ENCODE measurements at places on chromosomes 7 and 10. TPM values are rescaled to one million over a fixed set of nuclear protein-coding genes. Genes with fewer than 3 reads are reported as not detected.

DNA sequence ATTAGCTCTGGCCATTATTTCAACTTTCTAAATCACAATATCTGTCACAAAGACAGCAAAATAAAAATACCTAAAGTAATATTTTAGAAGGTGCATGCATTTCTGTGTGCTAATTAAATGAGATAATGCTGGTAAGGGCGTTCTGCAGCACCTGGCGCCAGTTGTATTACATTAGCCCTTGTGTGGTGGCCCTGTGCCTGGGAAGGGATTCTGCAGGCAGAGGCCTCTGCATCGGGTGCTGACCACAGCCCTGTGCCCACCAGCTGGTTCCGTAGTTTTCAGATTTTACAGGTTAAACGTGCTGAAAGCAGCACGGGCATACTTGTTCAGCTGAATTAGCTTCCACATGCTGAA lies 157.7 kb upstream of the PRKCQ start:
- H3K4me1 ChIP-seq = no peaks in the 10 kb centered on the region
- no peak overlapping the region for H3K4me3 ChIP-seq
- H3K27me3 ChIP-seq = peaks cover 32% of the 10 kb centered on the region
- no peak for DNase-seq
- H3K27ac ChIP-seq = no peak overlapping the region
- H3K36me3 ChIP-seq = no peaks in the 10 kb centered on the region

DNA sequence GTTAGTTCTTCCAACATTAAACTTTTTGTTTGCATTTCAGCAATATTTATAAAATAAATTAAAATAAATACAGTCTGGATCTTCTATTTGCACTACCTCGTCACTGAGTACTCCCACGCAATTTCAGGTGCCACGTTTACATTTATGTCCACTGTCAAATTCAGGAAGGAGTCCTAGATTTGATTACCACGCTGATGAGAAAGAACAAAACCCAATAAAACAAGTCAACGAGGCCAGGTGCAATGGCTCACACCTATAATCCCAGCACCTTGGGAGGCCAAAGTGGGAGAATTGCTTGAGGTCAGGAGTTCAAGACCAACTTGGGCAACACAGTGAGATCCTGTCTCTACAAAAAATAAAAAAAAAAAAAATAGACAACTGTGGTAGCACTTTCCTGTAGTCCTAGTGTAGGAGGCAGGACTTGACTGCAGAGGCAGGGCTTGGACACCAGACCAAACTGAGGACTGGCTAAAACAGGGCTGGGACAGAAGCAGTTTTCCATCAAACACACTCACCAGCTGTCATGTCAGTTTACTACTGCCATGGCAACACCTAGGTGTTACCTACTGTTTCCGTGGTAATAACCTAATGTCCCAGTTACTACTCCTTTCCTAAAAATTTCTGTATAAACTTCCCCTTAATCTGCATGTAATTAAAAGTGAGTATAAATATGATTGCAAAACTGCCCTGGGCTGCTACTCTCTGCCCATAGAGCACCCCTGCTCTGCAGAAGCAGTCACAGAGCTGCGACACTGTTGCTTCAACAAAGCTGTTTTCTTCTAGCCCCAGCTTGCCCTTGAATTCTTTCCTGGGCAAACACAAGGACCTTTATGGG lies 341.7 kb downstream of the PARD3 start:
- no peak for DNase-seq
- no peak overlapping the region for H3K4me3 ChIP-seq
- H3K36me3 ChIP-seq = no peaks in the 10 kb centered on the region
- no peaks in the 10 kb centered on the region for H3K4me1 ChIP-seq
- peaks cover 1% of the 10 kb centered on the region for H3K27me3 ChIP-seq

GRCh38 chr10:130994191-130994590 lies 317.3 kb downstream of the TCERG1L start:
- no peaks in the 10 kb centered on the region for H3K36me3 ChIP-seq
- H3K4me1 ChIP-seq = no peaks in the 10 kb centered on the region
- no peak for DNase-seq

The ITIH2 gene
- total RNA-seq = not detected

The KCNH2 gene
- total RNA-seq = 1.6 TPM

- peaks cover 48% of the 10 kb centered on the region for H3K4me1 ChIP-seq
- H3K36me3 ChIP-seq = peaks cover 3% of the 10 kb centered on the region
- peaks cover 55% of the 10 kb centered on the region for H3K27me3 ChIP-seq
- H3K27ac ChIP-seq = no peak overlapping the region
Measured at GRCh38 chr10:8037941-8038894, 16.3 kb upstream of the GATA3 start.

GRCh38 chr10:43042503-43043341 lies 34.1 kb upstream of the RET start:
- DNase-seq = no peak
- no peak overlapping the region for H3K27ac ChIP-seq
- no peaks in the 10 kb centered on the region for H3K36me3 ChIP-seq
- H3K27me3 ChIP-seq = peaks cover 3% of the 10 kb centered on the region

The CDC123 gene
- total RNA-seq = 42.9 TPM

- no peaks in the 10 kb centered on the region for H3K36me3 ChIP-seq
- H3K4me1 ChIP-seq = peaks cover 15% of the 10 kb centered on the region
- no peaks in the 10 kb centered on the region for H3K27me3 ChIP-seq
- DNase-seq = no peak
Measured at GRCh38 chr10:12380999-12381398, 31.7 kb downstream of the CAMK1D start.

DNA sequence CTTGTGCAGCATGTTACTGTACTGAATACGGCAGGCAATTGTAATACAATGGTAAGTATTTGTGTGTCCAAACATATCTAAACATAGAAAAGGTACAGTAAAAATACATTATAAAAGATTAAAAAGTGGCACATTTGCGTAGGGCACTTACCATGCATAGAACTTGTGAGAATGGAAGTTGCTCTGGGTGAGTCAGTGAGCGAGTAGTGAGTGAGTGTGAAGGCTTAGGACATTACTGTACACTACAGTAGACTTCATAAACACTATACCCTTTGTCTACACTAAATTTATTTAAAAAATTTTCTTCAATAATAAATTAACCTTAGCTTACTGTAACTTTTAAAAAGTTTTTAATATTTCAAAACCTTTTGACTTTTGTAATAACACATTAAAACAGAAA lies 37.5 kb downstream of the BPGM start:
- H3K27me3 ChIP-seq = no peaks in the 10 kb centered on the region
- H3K4me1 ChIP-seq = no peaks in the 10 kb centered on the region
- no peak overlapping the region for H3K27ac ChIP-seq
- H3K36me3 ChIP-seq = peaks cover 14% of the 10 kb centered on the region
- H3K4me3 ChIP-seq = no peak overlapping the region

The CTTNBP2 gene
- total RNA-seq = not detected

DNA sequence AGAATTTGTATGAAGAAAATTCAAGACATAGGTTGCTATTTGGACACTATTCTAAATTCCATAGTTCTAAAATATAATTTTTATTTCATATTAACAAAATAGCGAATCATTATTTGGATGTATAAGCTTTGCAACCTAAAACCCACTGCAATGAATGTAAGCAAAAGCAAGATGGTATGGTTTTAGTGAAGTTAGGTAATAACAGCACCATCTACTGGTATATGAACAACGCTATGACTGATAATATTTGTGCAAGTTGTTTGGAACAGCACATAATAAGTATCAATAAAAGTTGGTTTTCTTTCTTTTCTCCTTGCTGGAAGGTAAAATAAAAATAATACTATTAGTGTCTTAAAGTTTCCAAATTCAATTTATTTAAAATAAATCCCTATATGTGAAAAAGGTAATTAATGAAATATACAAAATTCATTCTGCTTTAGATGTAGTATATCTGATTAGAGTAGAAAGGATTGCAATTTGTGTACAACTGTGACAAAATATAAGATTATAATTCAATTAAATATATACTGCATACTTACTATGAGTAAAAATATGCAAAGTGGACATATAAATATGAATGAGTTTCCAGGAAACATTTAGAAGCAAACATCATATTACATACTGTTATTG lies 79.0 kb upstream of the LSM8 start:
- no peaks in the 10 kb centered on the region for H3K4me1 ChIP-seq
- peaks cover 2% of the 10 kb centered on the region for H3K27me3 ChIP-seq
- no peak overlapping the region for H3K4me3 ChIP-seq
- H3K27ac ChIP-seq = no peak overlapping the region
- no peak for DNase-seq

DNA sequence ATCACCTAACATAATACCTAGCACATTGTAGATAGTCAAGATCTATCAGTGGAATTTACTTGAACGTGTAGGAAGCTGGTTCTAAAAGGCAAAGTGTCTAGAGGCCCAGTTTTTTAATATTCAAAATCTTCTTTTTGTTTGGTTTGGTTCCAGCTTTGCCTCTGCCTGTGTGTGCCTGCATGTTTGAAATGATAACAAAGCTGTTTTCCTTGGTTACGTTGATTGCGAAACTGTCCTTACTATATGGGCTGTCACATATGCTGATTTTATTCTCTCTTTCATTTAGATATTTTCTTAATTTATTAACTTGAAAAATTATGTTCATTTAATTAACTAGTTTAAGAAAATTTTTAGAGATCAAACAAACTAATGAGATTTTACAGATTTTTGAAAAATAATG lies 237.3 kb downstream of the SEMA3A start:
- H3K36me3 ChIP-seq = peaks cover 2% of the 10 kb centered on the region
- no peaks in the 10 kb centered on the region for H3K27me3 ChIP-seq
- H3K4me3 ChIP-seq = no peak overlapping the region
- no peak for DNase-seq
- H3K27ac ChIP-seq = no peak overlapping the region

DNA sequence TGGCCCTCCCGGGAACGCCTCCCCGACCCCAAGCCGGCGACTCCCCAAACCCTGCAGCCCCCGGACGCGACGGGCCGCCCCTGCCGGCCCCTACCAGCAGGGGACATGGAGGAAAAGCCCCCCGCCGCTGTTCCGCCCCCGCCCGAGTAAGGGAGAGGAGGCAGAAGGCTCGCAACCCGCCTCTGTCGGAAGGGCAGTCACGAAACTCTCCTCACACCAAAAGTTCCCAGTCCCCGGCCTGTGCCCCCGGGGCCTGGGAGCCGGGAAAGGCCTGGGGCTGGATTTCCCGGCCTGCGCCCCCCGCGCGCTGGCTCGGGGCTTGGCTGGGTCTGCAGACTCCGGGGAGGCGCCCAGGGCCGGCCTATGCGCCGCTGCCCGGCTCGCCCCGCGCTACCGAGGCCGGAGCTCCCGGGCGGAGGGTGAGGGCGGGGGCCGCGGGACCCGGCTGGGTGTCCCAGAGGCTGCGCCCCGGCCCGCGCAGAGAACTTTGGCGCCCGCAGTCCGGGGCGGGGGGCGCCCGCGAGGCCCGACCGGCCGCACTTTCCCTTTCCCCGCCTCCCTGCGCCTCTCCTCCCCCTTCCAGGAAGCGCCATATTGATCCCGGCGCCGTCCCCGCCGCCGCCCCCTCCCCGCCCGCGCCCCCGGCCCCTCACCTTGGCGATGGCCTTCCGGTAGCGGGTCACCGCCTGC lies 728 bp downstream of the PARD3 start:
- H3K27me3 ChIP-seq = peaks cover 57% of the 10 kb centered on the region
- no peak overlapping the region for H3K27ac ChIP-seq
- no peaks in the 10 kb centered on the region for H3K4me1 ChIP-seq

The GFRA1 gene
- not detected for total RNA-seq

DNA sequence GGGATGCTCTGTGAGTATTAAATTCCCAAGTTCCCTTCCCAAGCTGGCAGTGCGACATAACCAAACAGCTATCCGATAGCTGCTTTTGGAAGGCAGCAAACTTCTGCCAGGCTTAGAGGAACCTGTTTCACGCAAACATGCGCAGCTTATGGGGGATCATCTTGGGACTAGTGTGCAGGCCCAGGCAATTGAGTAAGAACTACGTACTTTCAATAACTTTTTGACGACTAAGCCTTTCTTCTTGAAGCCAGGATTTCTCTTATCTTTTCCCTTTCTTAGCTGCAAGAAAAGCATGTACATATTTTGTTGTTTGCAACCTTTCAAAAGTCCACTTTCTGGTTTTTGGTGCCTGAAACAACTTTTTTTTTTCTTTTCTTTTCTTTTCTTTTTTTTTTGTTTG lies 28.7 kb upstream of the SEPHS1 start:
- no peaks in the 10 kb centered on the region for H3K36me3 ChIP-seq
- H3K27ac ChIP-seq = no peak overlapping the region
- H3K4me1 ChIP-seq = peaks cover 4% of the 10 kb centered on the region
- no peak for DNase-seq
- no peak overlapping the region for H3K4me3 ChIP-seq
- peaks cover 10% of the 10 kb centered on the region for H3K27me3 ChIP-seq

- H3K27me3 ChIP-seq = no peaks in the 10 kb centered on the region
- H3K4me3 ChIP-seq = no peak overlapping the region
- peaks cover 32% of the 10 kb centered on the region for H3K36me3 ChIP-seq
Measured at GRCh38 chr10:87961314-87961713, 97.9 kb downstream of the PTEN start.

GRCh38 chr7:55449992-55450535 lies 84.9 kb downstream of the LANCL2 start:
- no peak for DNase-seq
- H3K4me1 ChIP-seq = peaks cover 32% of the 10 kb centered on the region
- no peak overlapping the region for H3K4me3 ChIP-seq
- H3K27ac ChIP-seq = no peak overlapping the region

GRCh38 chr7:157861031-157861491 lies 524.3 kb downstream of the DNAJB6 start:
- H3K4me1 ChIP-seq = peaks cover 3% of the 10 kb centered on the region
- H3K36me3 ChIP-seq = no peaks in the 10 kb centered on the region
- H3K27me3 ChIP-seq = no peaks in the 10 kb centered on the region
- no peak for DNase-seq
- H3K4me3 ChIP-seq = no peak overlapping the region

The DYNC1I1 gene
- not detected for total RNA-seq

The GIMAP8 gene
- 68.0 TPM for total RNA-seq

GRCh38 chr10:3861795-3862194 lies 76.8 kb upstream of the KLF6 start:
- no peaks in the 10 kb centered on the region for H3K36me3 ChIP-seq
- DNase-seq = no peak
- no peaks in the 10 kb centered on the region for H3K4me1 ChIP-seq
- H3K27ac ChIP-seq = peak overlapping the region; percentile 73
- H3K4me3 ChIP-seq = no peak overlapping the region
- H3K27me3 ChIP-seq = no peaks in the 10 kb centered on the region

GRCh38 chr10:72375585-72375984 lies 20.9 kb upstream of the DNAJB12 start:
- DNase-seq = no peak
- H3K4me1 ChIP-seq = peaks cover 2% of the 10 kb centered on the region
- no peak overlapping the region for H3K27ac ChIP-seq
- H3K36me3 ChIP-seq = peaks cover 4% of the 10 kb centered on the region

DNA sequence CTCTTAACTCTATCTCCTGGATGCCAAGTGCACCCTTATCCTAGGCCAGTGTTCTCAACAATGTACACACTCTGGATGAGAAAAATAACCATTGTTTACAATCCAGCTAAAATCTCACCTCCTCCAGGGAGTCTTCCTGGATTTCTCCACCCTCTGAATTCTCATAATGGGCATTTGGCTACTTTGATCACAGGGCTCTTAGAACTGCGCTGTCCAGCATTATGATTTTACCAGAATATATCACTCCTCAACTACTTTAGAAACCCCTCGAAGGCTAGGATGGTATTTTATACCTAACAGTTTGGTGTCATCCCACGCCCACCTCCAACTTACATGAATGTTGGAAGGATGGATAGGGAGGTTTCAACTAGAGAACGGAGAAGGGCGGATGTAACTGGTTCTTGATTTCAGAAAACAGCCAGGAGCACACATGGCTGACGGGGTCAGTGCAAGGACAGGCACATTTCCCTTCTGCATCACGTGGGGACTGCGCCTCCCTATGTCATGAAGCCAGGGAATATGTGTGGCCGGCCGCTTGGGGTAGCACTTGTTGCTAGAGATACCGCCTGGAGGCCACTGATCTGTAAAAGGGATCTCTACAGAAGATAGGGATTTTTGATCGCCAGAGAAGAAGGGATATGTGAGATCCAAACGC lies 1.2 kb upstream of the ATP6V0E2 start:
- peak overlapping the region; percentile 87 for H3K4me3 ChIP-seq
- DNase-seq = no peak
- no peaks in the 10 kb centered on the region for H3K36me3 ChIP-seq
- peaks cover 87% of the 10 kb centered on the region for H3K4me1 ChIP-seq
- no peaks in the 10 kb centered on the region for H3K27me3 ChIP-seq
